T47D (cell line): ENCODE measurements at places on chromosomes 3 and 15.

DNA sequence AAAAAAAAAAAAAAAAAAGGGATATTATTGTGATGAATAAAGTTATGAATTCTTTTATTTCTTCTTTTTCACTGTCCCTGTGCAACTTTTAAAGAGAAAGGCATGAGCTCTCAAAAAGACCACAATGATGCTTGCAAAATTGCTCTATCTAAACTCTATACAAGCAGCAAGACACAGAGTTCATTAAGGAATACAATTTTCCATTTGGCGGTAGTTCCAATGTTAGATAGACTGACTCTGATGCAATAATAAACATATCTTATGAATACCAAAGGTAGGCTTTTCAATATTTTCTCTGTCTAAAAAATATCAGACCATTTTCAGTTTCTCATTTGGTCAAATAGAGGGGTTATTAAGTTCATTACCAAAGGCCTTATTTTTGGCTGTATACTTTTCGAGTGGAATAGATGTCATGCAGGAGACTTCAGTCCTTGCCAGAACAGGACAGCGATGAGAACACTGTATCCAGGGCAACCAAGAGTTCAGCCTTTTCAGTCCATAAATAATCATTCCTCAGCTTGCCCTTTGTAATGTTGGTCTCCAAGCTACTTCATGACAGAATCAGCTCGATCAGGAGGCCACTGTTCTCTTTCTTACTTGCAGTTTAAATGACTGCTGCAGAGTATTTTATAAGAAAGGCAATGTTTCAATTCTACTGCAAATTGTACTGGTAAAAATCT is 162.9 kb upstream of the FAM3D start:
- no peak for DNase-seq

GRCh38 chr3:76735152-76735551 is 304.7 kb upstream of the ROBO2 start:
- DNase-seq: no peak

DNA sequence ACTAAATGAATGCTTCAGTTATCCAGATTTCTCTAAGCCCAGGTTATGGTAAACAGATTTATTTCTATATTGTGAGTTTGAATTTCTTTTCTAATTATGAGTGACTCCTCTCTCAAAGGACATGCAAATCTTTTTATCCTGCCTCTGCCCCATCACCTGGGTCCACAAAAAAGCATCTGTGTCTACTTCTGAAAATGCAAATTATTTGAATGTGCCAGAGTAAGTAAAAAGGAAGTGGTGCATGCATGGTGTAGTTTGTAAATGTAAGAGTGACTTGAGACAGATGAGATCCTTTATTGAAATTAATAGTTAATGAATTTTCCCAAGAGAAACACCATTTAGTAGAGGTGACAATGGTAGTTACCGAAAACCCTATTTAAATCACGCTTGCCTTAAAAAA is 26.9 kb downstream of the MCTP2 start:
- DNase-seq: no peak

DNA sequence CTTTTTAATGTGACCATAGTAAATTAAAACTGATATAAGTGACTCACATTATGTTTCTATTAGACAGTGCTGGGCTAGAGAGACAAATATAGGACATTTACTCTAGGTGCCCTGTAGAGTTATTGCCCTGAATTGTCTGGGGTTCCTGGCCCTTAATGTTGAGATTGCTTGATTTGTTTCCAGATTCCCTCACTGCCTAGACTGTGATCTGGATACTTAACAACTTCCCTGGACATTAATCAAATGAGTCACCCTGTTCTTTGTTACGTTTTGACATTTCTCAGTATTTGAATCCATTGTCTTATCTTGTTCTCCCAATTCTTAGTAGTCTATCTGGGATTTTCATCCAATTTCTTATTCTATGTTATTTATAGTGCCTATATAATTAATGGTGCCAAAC is 65.8 kb downstream of the DTWD1 start:
- DNase-seq: no peak

- DNase-seq: no peak
Measured at GRCh38 chr15:92602267-92602593, 53.3 kb downstream of the FAM174B start.

DNA sequence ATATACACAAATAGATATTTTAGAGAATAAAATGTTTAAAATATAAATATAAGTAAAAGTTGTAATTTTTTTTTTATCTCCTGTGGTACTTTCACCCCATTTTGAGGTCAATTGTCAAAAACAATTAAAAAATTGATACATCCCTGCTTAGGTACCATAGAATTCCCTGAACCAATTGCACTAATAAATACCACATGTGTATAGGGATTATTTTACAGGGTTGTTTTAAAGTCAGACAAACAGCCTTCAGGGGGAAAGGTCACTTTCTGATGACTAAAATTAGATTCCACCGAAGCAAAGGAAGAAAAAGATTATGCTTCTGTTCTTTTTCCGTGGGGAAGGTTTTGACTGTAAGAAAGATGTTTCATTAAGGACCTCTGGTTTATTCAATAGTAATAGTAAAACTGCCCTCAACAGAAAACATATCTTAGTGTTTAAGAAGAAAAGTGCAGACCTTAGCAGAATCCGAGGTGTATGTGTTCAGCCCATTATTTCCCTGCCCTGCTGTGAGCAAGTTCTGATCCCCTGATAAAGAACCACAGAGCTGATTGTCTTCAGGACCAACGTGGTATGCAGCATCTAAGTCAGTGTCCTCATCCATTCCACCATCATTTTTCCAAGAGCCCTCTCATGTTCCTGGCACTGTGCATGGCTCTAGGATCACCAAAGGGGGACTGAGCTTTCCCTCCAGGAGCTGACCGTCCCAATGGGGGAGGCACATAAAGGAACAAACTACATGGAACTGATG is 132.9 kb upstream of the IL12A start:
- DNase-seq: no peak

DNA sequence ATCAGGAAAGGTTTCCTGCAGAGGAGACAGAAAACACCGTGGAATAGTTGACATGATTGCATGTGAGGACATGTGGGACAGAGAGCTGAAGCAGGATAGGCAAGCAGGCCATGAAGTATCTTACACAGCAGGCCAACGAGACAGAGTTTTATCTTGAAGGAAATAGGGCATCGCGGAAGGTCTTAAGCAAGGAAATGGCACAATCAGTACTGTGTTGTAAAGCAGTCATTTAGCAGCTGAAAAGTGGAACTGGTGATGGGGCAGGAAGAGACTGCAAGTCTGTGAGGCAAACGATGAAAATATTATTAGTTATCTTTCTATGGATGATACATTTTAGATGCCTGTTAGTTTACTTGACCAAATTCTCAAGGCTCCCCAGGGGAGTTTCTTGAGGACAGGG is 535.1 kb downstream of the SOX2 start:
- DNase-seq: no peak
